GM23248 (cell line): ENCODE measurements at places on chromosomes 4 and X. TPM values are rescaled to one million over a fixed set of nuclear protein-coding genes. Genes with fewer than 3 reads are reported as not detected.

DNA sequence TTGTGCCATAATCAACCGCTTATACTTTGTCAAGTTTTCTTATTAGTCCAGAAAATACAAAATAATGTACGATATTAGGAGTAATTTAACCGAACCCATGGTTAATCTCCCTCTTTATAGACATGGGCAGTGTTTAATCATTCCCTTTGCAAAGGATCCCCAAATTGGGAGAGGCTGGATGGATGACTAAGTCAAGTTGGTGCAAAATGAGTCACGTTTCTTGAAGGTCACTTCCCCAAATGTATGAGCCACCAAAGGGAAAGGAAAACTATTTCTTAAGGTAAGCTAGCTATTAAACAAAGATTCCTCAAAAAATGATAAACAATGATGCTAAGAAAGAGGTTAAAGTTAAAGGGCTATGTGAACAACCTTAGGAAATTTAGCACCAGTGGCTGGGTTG lies 17.5 kb downstream of the MAML3 start:
- peak; percentile 90 for DNase-seq
- no peak overlapping the region for H3K4me3 ChIP-seq
- no peaks in the 10 kb centered on the region for H3K36me3 ChIP-seq
- H3K27ac ChIP-seq = peak overlapping the region; percentile 12; the same call in 1 of the 2 replicates
- H3K27me3 ChIP-seq = no peaks in the 10 kb centered on the region
- peaks cover 34% of the 10 kb centered on the region for H3K4me1 ChIP-seq

DNA sequence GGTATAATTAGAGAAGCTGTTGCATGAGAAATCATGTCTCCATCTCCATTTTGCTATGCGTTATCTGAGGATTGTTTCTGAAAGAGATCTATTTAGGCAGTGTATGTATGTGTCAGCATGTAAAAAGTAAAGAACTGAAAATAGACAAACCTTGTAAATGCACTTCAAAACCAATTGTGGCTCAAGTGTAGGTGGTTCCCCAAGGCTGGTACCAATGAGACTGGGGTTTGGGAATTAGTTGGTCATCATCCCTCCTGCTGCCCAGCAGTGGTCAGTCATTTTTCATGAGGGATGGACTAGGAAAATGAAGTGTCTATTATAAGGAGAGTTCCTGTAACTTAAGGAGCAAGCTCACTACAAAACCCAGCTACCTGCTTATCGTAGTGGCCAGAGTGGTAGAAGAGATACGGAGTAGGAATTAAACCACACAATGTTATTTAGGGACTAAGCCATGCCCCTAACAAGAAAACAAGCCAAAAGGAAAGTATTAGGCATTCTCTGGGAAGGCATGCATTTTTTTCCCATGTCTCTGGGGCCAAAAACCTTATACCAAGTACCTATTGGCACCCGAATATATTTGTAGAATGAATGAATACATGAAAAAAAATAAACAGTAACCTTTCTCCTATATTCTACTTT lies 259.0 kb downstream of the CHIC1 start:
- H3K27ac ChIP-seq = no peak overlapping the region
- no peak for DNase-seq
- H3K4me3 ChIP-seq = no peak overlapping the region
- H3K4me1 ChIP-seq = no peaks in the 10 kb centered on the region
- H3K36me3 ChIP-seq = no peaks in the 10 kb centered on the region

DNA sequence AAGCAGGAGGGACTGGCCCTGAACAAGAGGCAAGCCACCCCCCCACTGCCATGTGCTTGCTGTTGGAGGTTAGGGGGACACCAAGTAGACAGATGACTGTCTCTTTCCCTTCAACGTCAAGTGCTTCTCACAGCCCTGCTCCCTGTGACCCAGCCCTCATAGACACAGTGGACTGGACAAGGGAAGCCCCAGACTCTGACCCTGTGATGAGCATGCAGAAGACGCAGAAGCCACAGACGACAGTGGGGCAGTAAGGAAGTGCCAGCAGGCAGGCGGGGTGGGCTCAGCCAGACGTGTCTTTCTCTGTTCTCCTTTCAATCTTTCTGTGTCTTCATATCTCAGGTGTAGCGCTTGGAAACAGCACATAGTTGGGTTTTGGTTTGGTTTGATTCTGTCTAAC lies 2.4 kb upstream of the L1CAM start:
- DNase-seq = no peak
- H3K4me1 ChIP-seq = no peaks in the 10 kb centered on the region
- no peaks in the 10 kb centered on the region for H3K36me3 ChIP-seq
- H3K4me3 ChIP-seq = no peak overlapping the region
- no peak overlapping the region for H3K27ac ChIP-seq

GRCh38 chr4:100949350-100949935 lies 397.9 kb downstream of the PPP3CA start:
- no peaks in the 10 kb centered on the region for H3K4me1 ChIP-seq
- no peak overlapping the region for H3K27ac ChIP-seq
- DNase-seq = peak; percentile 40
- H3K36me3 ChIP-seq = no peaks in the 10 kb centered on the region
- no peak overlapping the region for H3K4me3 ChIP-seq

- no peaks in the 10 kb centered on the region for H3K4me1 ChIP-seq
- H3K27ac ChIP-seq = no peak overlapping the region
- no peak overlapping the region for H3K4me3 ChIP-seq
- H3K36me3 ChIP-seq = no peaks in the 10 kb centered on the region
These were observed 7.2 kb upstream of the CPLX1 start for GRCh38 chr4:833156-833555.

- H3K27me3 ChIP-seq = no peaks in the 10 kb centered on the region
- H3K4me1 ChIP-seq = no peaks in the 10 kb centered on the region
- H3K27ac ChIP-seq = no peak overlapping the region
- H3K4me3 ChIP-seq = no peak overlapping the region
These were observed 16.3 kb upstream of the IDS start for GRCh38 chrX:149521438-149521837.

GRCh38 chrX:97363843-97364242 lies 480.1 kb downstream of the RPA4 start:
- H3K4me1 ChIP-seq = peaks cover 4% of the 10 kb centered on the region; the same call in 1 of the 2 replicates
- no peaks in the 10 kb centered on the region for H3K36me3 ChIP-seq
- no peak overlapping the region for H3K27ac ChIP-seq
- no peak overlapping the region for H3K4me3 ChIP-seq
- no peak for DNase-seq
- no peaks in the 10 kb centered on the region for H3K27me3 ChIP-seq

Gene CPLX1
- not detected in 2 replicates for total RNA-seq

Gene CD99L2
- total RNA-seq = 71.7 and 76.0 TPM in 2 replicates
